Stromal cell of bone marrow (primary cell): ENCODE measurements at places on chromosomes 5 and 9.

- DNase-seq = no peak
Measured at GRCh38 chr5:179786861-179787260, 6.9 kb upstream of the LTC4S start.

DNA sequence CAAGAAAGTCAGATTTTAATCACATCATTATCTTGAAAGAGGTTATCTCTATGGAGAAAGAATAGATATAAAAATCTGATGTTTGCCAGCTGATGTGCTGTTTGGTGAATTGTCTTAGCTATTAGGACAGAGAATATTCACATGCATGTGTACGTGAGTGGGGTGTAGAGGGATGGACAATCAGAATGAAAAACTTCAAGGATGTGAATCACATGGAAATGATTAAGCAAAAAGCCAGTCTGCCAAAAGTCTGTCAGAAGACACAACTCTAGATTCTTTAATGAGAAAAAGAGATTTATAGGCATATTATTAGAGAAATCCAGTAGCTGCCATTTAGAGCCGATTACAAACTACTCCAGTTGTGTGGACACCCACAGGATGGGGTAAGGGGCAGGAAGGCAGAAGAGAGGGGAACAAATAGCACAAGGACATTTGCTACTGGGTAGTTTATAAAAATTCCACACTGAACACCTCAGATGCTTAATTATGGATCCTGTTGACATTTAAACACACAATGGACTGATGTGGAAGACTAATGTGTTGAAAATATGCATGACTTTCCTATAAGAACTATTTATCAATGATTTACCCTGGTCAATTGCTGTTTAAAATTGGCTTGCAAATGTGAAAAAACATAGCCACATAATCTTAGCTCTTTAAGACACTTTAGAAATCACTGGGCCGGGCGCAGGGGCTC, 127.4 kb downstream of the PTTG1 start:
- peak; percentile 42 for DNase-seq

- DNase-seq = peak; percentile 78
Measured at GRCh38 chr9:18976709-18977531, 56.1 kb downstream of the SAXO1 start.

GRCh38 chr5:83800201-83800600, 79.5 kb upstream of the HAPLN1 start:
- DNase-seq = no peak

- DNase-seq = no peak
Measured at GRCh38 chr5:10222326-10222725, 27.4 kb downstream of the ATPSCKMT start.

DNA sequence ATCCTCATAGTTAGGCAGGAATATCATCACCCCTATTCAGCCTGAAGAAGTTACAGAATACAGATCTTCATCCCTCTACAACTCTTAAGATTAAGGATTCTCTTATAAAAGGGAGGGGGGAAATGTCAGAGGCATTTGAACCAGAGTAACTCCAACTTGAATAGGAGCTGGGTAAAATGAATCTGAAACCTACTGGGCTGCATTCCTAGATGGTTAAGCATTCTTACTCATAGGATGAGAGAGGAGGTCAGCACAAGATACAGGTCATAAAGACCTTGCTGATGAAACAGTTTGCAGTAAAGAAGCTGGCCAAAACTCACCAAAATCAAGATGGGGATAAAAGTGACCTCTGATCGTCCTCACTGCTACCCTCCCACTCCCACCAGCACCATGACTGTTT, 14.4 kb downstream of the FREM1 start:
- DNase-seq = no peak

DNA sequence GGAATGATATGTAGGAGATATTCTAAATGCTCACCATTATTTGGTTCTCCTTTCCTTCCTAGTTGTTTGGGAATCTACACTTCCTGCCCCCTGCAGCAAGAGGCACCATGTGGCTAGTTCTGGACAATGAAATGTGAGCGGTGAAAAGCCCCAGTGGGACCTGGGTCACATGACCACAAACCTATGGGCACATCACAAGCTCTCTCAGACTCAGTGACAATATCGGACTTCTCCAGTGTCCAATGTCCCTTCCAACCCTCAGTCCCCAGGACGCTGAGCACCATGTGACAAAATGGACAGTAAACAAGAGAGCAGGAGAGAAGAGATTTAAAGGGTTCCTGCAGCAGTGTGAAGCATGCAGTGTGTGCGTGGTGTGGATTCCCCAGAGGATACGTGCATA, 44.6 kb upstream of the FOXE1 start:
- DNase-seq = no peak

DNA sequence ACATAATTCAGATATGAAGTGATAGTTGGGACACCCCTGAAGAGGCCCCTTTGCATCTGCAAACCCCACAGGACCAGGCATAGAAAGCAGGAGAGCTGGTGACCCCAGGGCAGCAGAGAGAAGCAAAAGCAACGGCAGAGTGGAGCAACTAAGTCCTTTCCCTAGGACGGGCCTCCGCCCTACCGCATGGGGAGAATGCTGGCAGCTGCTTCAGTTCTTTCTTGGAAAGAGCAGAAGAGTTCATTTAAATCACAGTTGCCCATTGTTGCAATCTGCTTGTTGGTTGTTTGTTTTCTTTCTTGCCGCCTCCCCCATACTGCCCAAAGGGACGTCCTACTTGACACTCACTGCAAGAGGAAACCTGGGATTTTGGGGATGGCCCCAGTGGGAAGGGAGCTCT, 126.2 kb downstream of the ADAMTS16 start:
- DNase-seq = no peak

GRCh38 chr5:170846416-170846815, 15.4 kb upstream of the RANBP17 start:
- no peak for DNase-seq

- DNase-seq = no peak
Measured at GRCh38 chr9:117121316-117121715, 293.5 kb downstream of the ASTN2 start.

DNA sequence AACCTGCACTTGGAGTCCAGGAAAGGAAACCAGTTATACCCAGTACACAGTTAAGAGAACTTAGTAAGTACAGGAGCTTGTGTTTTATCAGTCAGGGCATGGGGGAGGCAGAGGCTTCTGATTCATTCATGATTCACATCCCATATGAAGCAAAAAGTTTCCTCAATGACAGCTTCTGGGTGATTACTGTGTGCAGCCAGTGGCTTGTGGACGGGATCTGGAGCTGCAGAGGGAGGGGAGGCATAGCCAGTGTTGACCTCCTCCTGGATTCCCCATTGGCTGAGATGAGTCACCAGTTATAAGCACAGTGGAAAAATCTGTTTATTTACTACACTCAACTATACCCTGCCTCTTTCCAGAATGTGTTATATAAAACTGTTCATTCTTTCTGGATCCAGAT, 17.7 kb downstream of the IL31RA start:
- peak; percentile 98 for DNase-seq

- no peak for DNase-seq
Measured at GRCh38 chr5:27389696-27390095, 351.3 kb upstream of the CDH9 start.

DNA sequence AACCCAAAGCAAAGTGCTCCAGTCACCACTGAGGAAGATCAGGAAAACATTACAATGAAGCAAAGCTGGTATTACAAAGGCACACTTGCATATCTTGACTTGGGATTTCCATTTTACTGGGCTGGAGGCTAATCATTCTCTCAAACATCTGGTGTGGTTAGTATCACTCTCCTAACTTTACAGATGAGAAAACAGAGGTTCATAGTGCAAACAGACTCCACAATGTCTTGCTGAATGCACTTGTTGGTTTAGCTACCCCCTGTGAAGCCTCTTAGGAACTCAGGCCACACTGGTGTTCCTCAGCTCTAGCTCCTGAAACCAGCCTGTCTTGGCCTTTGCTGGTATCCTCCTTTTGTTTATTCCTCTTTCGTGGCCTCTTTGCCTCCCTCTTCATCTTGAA, 29.5 kb upstream of the SMAD5 start:
- DNase-seq = no peak

DNA sequence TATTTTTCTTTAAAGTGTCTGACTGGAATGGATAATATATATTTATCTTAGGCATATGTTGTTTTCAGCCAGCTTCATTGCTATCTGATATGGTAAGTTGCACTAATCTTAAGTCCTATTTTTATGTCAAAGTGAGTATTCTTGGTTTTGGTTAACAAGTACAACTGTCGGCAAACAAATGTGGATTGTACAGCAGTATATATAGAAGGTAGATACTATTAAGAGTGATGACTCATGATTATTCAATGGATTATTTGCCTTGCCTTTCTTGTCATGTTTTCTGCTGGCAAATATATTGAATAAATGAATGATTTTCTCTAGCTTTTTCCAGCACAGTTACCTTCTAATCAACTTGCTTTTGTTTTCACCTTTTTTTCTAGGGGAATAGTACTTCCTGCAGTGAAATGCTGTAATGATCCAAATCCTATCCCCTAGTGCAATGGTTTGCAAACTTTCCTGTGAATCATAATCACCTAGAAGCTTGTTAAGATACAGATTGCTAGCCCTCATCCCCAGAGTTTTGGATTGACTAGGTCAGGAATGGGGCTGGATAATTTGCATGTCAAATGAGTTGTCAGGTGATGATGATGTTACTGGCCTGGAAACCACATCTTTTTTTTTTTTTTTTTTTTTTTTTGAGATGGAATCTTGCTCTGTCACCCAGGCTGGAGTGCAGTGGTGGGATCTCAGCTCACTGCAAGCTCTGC, 60.8 kb upstream of the ARRDC3 start:
- DNase-seq = no peak

DNA sequence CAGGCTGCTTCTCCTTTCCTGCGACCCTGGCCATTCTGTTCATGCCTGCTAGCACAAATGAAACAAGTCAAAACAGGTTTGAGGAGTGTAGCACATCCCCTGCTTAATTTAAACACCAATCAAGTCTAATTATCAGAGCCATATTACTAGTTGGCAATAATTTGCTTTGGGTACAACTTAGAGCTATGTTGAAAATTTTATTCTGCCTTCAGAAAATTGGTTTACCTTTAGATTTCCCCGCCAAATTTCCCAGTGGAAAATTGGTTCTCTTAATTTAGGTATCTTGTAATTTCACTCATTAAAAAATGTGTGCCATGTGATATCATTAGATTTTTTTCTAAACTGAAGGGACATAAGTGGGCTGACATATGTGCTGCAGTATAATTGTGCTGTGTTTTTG, 265.8 kb downstream of the MAST4 start:
- no peak for DNase-seq

DNA sequence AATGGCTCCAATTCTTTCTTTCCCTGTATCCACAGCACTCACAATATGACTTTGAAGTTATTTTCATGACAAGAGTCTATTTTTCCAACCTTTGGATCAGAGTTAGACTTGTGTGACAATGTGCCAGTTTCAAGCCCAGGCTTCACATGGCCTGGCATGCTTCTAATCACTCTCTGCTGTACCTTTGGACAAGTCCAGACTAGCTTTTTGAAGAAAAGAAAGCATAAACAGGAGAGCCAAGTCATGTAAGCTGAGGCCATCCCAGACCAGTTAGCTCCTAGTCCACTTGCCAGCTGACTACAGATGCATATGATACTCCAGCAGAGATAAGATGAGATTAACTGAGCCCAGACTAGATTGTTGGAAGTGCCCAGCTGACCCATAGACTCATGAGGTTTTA, 513.6 kb upstream of the C9orf72 start:
- DNase-seq = no peak

DNA sequence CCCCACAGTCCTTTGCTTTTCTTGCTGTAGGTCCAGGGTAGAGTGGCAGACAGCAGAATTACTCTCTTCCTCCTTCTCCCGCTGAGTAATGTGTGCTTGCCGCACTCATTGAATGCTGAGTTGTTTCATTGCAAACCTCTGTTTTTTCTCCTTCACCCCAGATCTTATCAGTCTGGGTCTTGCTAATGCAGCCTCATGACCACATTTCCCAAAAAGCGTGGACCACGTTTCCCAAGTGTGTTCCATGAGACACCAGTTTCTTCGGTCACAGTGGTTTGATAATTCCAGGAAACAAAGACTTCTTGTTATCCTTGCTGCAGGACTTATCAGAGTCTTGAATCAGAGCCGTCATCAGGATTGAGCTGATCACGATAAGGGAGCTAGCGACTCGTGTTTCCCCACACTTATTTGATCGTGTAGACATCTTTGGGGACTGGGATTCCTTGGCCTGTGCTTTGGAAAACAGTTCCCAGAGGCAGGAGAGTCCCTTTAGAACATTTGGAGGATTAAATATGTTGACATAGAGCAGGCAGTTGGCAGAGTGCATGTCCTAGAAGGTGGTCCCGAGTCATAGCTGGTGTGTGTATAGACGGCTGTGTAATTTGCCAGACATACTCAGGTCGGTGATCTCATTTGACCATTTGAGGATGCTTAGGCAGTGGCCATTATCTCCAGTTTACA, 4.4 kb downstream of the LRRC8A start:
- DNase-seq = no peak

GRCh38 chr9:5799314-5799713, 33.6 kb downstream of the ERMP1 start:
- DNase-seq = peak; percentile 37

- no peak for DNase-seq
Measured at GRCh38 chr9:81980568-81980967, 8.0 kb upstream of the SPATA31D1 start.

DNA sequence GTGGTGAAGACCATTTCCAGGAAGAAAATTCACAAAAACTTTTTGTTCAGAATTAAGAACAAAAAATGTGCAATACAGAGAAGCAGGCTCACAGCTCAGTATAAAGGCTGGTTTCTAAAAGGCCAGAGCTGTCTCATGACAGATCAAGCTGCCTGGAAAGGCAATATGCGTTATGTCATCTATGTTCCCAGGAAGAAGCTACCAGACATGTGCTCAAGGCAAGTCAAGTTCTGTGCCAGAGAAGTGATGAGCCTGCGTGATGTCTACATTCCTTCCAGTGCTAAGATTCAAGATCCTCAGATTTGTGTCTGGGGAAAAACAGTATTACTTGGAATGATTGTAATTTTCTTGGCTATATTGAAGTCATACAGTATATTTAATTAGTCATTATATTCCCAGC, 104.3 kb downstream of the PDE4D start:
- no peak for DNase-seq

DNA sequence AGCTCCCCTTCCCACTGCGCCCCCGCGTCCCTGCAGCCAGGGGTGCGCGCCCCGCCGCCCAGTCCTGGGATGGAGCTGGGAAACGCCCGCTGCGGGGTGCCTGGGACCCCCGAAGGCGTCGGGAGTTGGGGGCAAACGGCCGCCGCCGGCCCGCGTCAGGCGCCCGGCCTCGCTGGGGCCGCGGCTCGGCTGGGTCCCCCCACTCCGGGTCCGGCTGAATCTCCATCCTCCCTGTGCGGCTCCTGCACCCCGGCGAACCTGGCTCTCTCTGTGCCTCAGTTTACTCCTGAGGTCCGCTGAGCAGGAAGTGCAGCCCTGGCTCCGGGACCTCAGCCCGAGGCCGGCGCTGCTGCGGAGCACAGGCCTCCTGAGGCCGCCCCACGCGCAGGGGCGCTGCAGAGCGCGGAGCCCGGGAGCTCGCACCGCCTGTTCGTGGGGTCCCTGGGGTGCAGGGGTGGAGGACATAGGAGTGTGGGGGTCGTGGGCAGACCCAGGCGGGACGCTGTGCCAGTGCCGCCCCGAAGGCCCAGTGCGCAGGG, 13.9 kb upstream of the TMEM250 start:
- DNase-seq = no peak

- no peak for DNase-seq
Measured at GRCh38 chr9:130301483-130302286, 36.1 kb downstream of the HMCN2 start.

- no peak for DNase-seq
Measured at GRCh38 chr5:61020415-61020814, 75.4 kb downstream of the NDUFAF2 start.
